ENCODE measurements at places on chromosomes 1 and 21. TPM values are rescaled to one million over a fixed set of nuclear protein-coding genes. Genes with fewer than 3 reads are reported as not detected.

LCE3D gene
- not detected for total RNA-seq

- DNase-seq, result no peak
Measured at GRCh38 chr1:27961646-27962221, 2.0 kb downstream of the XKR8 start.

DNA sequence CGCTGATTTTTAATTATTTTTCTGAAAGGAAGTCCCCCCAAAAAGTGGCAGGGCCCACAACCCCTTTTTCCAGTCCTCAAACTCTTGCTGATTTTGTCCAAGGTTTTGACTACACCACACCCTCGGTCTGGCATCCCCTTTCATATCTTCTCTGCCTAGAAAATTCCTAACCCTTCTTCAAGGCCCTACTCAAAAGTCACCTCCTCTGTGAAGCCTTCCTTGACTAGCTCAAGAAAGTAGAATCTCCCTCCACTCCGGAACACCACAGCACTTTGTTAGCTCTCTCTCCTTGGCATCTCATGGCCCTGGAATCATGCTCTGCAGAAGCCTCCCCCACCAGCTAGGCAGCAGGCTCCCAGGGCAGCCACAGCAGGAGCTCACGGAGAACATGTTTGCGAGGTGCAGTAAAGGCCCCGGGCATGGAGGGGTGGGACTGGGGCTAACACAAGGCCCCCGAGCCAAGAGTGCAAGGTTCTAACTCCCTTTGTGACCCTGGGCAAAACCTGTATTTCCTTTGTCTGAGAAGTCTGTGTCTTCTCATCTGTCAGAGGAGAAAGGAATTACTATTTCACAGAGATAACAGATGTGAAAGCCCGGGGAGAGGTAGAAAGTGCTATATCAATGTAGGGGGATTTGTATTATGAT, 17.7 kb upstream of the S100A7 start:
- DNase-seq, result no peak

- DNase-seq, result no peak
Measured at GRCh38 chr1:185825556-185825955, 91.4 kb downstream of the HMCN1 start.

DNA sequence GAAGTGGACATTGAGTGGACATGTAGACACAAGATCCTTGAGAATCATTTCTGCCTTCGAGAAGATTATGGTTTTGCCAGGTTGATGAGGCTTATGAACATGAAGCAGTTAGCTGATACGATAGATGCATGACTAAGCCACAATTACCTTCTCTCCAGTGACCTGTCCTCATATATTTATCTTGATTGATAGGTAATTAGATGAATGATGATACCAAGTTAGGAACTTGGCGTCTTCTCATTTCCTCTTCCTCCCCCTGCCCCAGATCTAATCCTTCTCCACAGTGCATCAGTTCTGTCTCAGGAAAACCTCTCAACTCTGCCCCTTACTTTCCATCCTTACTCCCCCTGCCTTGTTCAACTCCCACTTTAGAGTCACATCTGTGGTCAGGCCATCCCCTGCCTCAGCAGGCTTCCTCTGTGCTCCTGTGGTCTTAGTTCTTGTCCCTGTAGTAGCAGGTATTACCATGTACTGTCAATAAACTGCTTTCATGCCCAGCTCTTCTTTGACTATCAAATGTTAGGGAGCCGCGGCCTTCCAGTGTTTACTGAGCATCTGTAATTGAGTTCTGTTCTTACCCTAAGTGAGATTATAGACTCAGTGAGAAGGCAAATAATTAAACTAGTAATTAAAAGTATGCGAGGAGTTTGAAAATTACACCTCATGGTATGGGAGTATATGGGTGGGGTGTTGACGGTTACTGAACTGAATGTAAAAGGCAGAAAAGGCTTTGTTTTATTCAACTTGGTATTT, 5.1 kb downstream of the ST6GALNAC3 start:
- no peak for DNase-seq

DNA sequence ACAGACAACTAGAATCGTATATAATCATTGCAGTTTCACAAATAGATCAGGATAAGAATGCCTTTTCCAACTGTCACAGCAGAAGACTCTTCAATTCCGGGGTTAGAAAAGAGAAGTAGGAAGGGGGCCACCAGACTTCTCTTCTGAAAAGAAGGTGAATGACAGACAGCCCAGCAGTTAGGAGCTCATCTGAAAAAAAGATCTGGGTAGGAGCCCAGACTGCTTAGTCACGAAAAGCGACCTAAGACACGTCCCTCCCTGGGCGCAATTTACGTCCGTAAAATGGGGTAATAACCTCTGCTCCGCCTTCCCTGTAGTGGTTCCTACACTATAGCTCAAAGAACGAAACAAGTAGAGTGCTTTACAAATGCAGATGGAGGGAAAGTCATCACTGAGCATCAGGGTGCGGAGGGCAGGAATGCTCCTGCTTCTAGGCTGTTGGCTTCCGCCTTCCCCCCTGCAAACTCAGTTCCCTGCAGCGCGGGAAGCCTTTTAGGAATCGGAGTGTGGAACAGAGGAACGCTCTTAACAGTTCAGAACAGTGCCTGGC, 582 bp downstream of the ORC1 start:
- DNase-seq, result peak; percentile 24

DNA sequence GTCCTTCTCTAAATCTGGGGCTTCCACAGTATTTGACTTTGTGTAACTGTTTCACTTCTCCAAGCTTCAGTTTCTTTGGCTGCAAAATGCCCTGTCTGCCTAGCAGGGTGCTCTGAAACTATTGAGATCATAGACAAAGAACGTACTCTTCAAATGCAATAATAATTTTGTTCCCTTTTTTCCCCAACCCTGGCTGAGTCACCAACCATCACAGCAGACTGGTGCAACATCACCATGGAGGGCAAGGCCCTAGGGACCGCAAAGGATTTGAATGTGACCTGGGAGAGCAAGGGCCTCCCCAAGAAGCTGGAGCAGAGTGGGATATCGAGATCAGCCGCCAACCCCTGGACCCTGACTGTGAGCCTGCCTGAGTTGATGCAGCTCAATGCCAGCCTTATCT, 115.0 kb downstream of the FCRL5 start:
- no peak for DNase-seq
